Stimulated activated CD4-positive, alpha-beta T cell treated with anti-CD3 and anti-CD28 coated beads, Interleukin-12 subunit alpha, Interleukin-12 subunit beta, amount 100 ng/mL, for 24 hours (primary cell): ENCODE measurements at places on chromosomes 1 and 21.

DNA sequence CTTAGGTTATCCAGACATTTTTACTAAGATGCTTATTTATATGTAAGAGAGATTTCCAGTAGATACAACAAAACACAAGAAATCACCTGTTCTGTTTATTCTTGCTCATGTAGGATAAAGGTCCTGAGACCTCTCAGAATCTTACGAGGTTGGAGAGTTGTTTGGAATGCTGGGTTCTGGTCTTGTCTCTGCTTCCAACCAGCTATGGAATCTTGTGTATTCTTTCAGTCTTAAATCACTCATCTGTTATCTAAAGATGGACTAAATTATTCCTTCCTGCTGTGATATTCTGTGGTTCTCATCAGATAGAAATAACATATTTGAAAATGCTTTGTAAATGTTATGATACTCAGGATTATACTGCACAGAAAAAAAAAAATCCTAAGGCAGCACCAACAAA, 21.3 kb downstream of the GNAT2 start:
- DNase-seq = no peak

DNA sequence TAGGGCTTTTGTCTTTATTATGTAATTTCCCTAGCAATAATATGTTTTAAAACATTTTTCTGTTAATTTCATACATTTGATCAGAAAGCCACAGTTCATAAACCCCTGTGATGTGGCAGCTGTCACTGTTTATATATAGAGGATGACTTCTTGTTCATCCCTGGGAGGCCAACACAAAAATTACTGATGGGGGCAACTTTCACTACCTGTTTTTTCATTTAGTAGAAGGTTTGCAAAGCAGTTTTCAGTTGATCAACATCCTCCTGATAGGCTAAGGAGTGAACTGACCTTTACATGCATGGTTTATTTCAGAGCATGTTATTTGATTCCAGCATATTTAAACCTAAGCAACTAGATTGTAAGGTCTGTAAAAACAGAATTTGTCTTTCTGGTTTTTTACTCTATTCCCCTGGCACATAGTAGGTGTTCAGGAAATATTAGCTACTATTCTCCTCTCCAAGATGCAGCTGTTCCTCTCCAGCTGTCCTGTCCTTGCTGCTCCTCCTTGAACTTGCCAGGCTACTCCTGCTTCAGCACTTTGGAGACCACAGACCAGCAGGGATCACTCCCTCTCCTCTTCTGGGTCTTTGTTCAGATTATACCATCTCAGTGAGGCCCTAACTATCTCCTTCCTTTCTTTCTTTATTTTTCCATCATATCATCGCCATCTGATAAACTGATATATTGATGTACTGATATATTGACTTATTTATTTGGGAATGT, 54.7 kb downstream of the ROR1 start:
- DNase-seq = no peak

- no peak for DNase-seq
Measured at GRCh38 chr1:224509907-224510306, 75.3 kb upstream of the WDR26 start.

GRCh38 chr1:92933459-92933858, 27.8 kb downstream of the DIPK1A start:
- no peak for DNase-seq

DNA sequence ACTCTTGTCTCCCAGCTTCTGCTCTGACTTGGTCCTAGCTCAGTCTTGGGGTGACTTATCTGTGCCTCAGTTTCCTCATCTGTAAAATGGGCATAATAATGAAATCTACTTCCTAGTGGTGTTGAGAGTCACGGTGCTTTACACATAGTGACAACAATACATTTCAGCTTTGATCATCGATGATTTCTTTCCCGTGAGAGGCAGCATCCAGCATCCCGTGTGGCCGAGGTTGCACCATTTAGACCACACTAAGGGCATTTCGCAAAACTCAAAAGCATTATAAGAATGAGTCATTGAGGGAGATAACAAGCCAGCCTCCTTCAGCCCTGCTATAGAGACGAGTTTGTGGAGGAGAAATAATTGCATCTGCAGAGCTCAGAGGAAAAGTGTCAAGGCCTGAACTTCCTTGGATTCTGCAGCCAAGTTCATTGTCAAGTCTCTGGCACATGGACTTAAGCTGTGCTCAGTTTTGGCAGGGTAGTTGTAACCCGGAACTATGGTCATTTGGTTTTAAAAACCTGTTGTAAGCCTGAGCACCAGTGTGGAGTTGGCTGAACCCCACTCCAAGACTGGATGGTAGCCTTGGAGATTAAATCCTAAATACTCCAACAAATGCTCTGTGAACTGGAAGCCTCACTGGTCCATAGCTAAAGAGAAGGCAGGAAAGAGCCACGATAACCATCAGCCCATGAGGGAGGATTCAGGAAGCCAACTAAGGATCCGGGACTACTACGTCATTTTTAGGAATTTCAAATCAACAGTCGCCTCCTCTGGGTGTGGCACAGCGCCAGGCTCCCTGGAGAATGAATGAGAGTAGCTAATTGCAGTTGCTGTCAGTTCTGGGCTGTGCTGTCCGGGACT, 64.2 kb downstream of the TCP10L start:
- DNase-seq = no peak

GRCh38 chr1:157956732-157957131, 36.7 kb upstream of the KIRREL1 start:
- no peak for DNase-seq

DNA sequence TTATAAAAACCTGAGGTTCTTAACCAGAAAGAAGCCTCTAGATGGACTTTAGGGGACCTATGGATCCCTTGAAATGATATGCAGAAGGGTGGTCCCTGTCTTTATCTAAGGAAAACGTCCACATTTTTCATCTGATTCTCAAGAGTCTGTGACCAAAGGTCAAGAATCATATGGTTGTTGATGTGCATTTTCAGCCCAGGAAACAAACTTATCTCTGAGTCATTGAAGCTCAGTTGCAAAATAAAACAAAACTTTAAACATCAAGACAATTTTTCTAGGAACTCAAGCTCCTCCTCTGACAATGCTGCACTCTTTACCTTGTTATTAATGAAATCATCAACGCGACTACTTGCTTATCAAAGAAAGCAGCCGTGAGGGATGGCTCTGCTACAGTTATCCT, 83.3 kb downstream of the TIAM1 start:
- no peak for DNase-seq

DNA sequence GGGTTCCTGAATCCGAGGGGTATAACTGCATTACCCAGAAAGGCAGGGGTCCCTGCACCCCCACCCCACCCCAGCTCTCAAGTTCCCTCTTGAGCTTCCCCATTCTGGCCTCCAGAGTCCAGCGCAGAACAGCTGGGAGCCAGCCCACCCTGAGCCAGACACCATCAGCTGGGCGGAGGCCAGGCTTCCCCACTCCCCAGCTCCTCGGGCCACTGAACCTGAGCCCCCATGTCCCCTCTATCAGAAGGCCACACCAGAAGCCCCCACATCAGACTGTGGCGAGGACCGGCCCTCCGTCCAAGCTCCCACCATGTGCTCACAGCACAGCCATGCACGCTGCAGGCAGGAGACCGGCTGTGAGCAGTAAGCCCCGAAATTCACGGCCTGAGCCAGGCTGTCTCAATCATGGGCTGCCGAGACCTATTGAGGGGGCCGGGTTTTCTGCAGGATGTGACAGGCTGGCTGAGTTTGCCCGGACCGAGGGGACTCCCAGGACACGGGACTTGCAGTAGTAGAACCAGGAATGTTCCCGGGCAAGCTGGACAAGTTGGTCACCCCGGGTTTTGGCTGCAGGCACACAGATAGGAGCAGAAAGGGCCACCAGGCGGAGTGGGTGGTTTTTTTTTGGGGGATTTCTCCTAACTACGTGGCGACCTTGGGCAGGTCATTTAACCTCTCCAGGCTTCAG, 25.5 kb upstream of the TNFRSF1B start:
- DNase-seq = no peak
